ENCODE measurements at places on chromosomes 1 and 21.

- no peak for DNase-seq
Observed at GRCh38 chr1:60872426-60873054, 209.8 kb upstream of the NFIA start.

DNA sequence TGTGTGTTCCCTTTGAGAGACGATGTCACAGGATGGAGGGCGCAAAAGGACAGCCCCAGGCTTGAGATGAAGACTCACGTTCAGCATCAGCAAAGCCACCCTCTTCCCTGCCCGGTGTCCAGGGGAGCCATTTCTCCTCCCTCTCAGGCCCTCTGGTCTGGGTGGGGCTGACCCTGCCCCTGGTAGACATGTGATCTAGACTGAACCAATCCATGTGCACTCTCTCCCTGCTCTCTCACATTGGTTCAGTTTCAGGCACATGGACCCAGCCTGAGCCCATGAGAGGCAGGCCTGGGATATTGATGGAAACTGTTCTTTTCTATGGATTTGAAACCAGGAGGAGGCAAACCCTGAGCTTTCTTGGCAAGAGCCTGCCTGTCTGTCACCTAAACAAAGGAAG lies 115.6 kb upstream of the IGSF21 start:
- no peak for DNase-seq

GRCh38 chr1:106568201-106568974 lies 488.1 kb upstream of the PRMT6 start:
- DNase-seq = no peak

DNA sequence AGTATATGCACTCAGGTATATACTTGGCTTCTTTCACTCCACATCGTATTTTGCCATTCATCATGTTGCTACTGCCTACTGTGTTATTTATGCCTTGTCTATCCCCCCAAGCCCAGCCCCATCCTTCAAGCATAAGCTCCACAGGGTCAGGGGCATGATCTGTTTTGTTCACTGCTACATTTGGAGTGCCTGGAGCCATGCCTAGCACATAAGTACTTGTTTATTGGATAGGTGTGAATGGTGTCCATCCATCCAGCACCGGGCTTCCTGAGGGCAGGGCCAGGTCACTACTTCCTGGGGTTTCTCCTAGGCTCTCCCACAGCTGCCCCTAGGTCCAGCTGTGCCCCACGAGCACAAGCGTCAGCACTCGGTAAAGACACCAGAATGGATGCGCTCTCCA lies 289.0 kb upstream of the VAMP3 start:
- no peak for DNase-seq

GRCh38 chr1:59738591-59739015 lies 76.1 kb upstream of the HOOK1 start:
- DNase-seq = peak; percentile 71

DNA sequence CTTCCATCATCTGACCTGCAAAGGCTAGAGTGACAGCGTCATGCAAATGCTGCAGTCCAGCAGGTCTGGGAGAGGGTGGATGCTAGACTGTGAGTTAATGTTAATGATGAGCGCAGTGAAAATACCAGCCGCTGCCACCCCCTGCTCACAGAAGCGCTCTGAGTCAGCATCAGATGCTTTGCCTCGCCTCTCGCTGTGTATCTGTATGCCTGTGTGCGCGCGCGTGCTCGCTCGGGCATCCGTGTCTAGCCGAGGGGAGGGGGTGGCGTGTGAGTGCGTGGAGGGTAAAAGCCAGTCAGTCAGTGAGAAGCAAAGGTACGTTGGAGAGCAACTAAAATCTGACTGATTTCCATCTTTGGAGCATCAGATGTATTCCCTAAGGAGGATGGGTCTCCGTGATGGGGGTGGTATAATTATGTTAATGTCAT lies 858.7 kb downstream of the USP25 start:
- peak; percentile 94 for DNase-seq

GRCh38 chr1:115112496-115113375 lies 23.4 kb upstream of the TSPAN2 start:
- DNase-seq = peak; percentile 44
